ENCODE measurements at places on chromosomes 7 and 10.

GRCh38 chr7:157490465-157490912, 153.7 kb downstream of the DNAJB6 start:
- DNase-seq = peak; percentile 93

- no peak for DNase-seq
Measured at GRCh38 chr10:13563481-13564445, 23.0 kb upstream of the PRPF18 start.

GRCh38 chr10:114131094-114131493, 42.9 kb downstream of the CCDC186 start:
- DNase-seq = peak; percentile 79

DNA sequence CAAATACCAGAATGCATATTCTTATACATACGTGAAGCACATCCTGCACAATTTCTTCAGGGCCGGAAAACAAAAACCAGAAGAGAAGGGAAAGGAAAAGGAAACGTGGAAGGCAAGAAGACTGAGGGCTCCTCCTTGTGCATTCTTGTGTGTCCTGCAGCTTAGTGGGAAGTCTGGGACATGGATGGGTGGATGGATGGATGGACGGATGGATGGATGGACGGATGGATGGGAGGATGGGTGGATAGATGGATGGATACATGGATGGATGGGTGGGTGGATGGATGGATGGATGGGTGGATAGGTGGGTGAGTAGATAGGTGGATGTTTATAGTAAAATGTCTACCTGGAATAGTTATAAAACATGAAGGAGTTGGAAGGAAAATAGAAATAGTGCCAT, 30.8 kb upstream of the SLC35B4 start:
- DNase-seq = no peak

DNA sequence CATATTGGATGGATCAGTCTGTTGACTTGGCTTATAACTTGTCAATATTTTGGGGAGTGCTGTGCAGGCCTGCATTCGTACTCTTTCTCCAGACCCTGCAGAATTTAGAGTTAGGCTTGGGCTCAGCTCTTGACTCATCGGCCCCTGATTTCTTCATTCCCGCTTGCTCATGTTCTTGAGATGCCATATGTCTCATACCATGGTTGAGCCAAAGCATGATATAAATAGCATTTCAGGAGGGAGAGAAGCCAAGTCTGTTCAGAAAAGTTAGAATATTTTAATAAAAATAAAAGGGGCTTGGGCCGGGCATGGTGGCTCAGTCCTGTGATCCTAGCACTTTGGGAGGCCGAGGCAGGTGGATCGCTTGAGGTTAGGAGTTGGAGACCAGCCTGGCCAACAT, 898.1 kb downstream of the TYW1 start:
- no peak for DNase-seq

DNA sequence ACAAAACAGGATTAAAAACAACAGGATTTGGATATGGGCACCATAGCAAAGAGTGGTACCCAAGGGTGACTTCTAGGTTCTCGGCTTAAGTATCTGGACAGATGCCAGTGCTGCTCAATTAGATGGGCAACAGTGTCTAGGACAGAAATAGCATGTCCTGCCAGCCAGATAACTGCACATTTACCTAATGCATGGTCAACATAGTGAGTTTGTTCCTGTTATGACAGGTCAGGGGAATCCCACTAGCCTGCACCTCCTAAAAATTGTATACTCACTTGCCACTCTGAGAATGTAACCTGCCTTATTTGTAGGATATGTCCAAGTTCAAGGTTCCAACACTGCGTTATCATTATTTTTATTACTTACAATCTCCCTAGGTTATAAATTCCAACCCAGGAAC, 471.7 kb downstream of the GRM8 start:
- DNase-seq = no peak

DNA sequence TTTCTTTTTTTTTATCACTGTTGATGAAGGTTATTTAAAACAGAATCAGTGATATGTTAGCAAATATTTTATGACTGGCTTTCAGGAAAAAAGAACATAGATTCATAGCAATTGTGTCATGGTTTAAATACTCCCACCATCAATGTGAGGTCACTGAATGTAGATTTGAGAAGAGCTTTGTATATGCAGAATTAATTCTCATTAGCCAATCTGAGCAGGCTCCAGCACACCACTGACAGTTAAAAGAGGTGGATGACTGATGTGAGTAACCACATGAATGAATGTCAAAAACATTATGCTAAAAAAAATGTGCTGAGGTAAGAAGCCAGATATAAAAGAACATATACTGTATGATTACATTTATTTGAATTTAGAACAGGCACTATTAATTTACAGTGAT, 174.8 kb upstream of the KAT6B start:
- DNase-seq = no peak

DNA sequence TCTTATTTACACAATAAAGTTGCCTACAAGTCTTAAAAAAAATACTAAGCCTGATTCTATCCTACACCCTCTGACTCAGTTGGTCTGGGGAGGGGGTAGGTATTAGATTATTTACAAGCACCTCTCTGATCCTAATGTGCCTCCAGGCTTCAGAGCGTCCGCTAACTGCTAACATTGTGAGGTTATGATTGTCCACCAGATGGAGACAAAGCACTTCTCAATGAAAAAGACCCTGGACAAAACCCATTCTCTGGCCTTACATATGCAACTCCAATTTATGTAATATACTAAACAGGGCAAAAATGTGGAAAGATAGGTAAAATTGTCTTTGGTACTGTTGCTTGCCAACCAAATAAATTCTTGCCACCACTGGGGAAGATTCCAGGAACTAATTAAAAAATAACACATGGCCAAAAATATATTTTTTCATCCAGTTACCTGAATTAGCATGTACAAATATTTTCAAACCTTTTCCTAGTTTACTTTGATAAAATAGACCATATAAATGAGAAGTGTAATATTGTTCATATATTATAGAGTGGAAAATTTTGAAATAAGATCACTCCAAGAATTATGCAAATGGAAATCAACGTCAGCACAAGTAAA, 92.4 kb downstream of the KIF20B start:
- peak; percentile 39 for DNase-seq

DNA sequence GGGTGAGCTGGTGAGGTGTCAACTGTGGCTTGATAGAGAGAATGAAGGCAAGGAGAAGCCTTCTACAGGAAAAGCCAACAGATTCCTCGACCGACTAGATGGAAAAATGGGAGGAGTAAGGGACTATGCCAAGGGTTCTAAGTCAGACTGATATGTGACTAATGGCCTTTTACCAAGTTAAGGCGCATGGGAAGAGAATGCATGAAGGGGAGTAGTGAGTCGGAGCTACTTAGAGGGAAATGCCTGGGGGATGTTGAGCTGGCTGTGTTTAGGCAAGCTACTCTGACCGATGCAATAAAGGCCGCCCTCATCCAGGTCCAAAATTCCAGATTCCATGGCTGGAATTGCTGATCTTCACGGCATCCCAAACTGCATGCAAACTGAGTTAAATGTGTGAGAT, 48.2 kb downstream of the APBB1IP start:
- no peak for DNase-seq

- DNase-seq = no peak
Measured at GRCh38 chr7:116583653-116584052, 58.8 kb downstream of the CAV1 start.

- DNase-seq = no peak
Measured at GRCh38 chr10:45997557-45997956, 25.3 kb downstream of the TIMM23 start.

DNA sequence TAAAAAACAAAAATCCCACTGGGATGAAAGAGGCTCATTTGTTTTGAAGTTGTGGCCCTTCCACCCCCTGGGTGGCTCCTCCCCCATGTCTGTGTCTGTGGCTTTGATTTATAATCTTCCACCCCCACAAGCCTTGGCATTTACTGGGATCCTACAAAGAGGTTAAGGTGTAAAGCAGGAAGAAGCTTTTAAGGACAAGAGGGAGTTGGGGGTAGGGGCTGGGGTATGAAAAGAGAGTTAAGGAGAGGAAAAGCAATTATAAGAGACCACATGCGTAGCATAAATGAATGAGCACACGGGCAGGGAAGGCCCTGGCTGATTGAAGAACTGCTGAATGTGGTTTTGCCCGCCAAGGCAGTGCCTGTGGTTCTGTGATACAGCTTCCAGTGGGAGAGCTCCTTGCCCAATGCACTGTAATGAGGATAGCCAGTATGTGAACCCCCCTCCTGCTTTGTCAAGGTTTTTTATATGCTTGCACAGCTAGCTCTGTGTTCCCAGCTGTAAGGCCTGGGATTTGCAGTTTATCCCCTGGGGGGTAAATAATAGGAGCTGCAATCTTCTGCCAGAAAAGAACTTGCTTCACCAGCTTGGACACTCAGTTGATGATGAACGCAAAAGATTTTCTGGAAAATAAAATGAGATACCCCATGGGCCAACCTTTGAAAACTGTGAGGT, 34.7 kb upstream of the KMT2E start:
- no peak for DNase-seq

All from AML-193 (cell line).